Nephron progenitor cell (in vitro differentiated cells): ENCODE measurements at places on chromosomes 4 and X.

GRCh38 chr4:32073542-32073941 is 1353.4 kb downstream of the PCDH7 start:
- no peak for DNase-seq

- no peak for DNase-seq
These were observed 3.3 kb downstream of the C4orf54 start for GRCh38 chr4:99654361-99654761.

DNA sequence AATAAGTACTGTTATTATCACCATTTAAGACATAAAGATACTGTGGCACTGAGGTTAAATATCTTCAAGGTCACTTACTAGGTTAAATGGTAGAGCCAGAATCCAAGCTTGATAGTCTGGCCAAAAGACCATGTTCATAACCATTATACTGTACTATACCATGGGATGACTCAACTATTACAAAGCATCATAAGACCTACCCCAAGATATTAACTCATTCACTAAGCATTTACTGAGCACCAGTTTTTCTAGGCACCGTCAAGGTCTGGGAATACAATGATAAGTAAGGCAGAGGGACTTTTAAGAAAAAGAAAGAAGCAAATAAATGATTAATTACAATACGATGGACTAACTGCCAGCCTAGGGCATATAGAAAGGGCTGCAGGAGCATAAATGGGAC is 95.5 kb upstream of the KCTD8 start:
- DNase-seq: no peak

- no peak for DNase-seq
These were observed 76.7 kb upstream of the AP1S2 start for GRCh38 chrX:15931362-15931761.

GRCh38 chr4:70892086-70892769 is 9.9 kb upstream of the MOB1B start:
- no peak for DNase-seq

GRCh38 chr4:186485150-186485549 is 70.2 kb downstream of the MTNR1A start:
- no peak for DNase-seq

GRCh38 chr4:1747603-1747967 is 26.3 kb downstream of the TACC3 start:
- no peak for DNase-seq

- DNase-seq: peak; percentile 35
These were observed 404.0 kb upstream of the F9 start for GRCh38 chrX:139126493-139126892.

- DNase-seq: no peak
These were observed 175.7 kb upstream of the BCOR start for GRCh38 chrX:40273356-40274050.

DNA sequence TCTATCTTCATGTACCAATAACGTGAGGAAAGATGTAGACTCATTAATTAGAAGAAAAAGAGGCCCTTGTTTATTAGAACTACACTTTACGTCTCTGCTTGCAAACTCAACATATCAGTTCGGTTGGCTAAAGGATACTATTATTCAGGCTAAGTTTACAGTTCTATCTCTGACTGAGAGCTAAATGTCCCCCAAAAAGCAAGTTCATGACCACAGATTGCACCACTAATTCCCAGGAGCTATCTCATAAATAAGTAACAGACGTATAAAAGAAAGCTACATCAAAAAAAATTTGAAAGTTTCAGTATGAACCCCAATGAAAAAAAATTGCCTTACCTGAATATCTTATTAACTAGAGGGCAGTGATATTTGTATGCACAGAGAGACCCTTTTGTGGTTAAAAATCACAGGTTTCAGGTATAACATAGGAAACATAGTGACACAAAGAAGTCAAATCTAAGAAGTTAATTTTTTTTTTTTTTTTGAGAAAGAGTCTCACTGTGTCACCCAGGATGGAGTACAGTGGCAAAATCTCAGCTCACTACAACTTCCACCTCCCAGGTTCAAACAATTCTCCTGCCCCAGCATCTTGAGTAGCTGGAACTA is 128.9 kb downstream of the MAB21L2 start:
- DNase-seq: no peak
